ENCODE measurements at places on chromosomes 13 and 19. TPM values are rescaled to one million over a fixed set of nuclear protein-coding genes. Genes with fewer than 3 reads are reported as not detected.

The DACH1 gene
- total RNA-seq, result not detected

The LILRA5 gene
- not detected for total RNA-seq

The OR7A5 gene
- not detected for total RNA-seq

The ZNF763 gene
- total RNA-seq, result not detected

The RAVER1 gene
- 31.6 TPM for total RNA-seq
